ENCODE measurements at places on chromosomes 13 and 19. TPM values are rescaled to one million over a fixed set of nuclear protein-coding genes. Genes with fewer than 3 reads are reported as not detected.

- H3K4me1 ChIP-seq, result no peaks in the 10 kb centered on the region
- H3K36me3 ChIP-seq, result no peaks in the 10 kb centered on the region
- no peak overlapping the region for H3K27ac ChIP-seq
- no peak overlapping the region for H3K4me3 ChIP-seq
- DNase-seq, result no peak
- no peaks in the 10 kb centered on the region for H3K27me3 ChIP-seq
Measured at GRCh38 chr19:36101550-36102327, 9.2 kb upstream of the OVOL3 start.

DNA sequence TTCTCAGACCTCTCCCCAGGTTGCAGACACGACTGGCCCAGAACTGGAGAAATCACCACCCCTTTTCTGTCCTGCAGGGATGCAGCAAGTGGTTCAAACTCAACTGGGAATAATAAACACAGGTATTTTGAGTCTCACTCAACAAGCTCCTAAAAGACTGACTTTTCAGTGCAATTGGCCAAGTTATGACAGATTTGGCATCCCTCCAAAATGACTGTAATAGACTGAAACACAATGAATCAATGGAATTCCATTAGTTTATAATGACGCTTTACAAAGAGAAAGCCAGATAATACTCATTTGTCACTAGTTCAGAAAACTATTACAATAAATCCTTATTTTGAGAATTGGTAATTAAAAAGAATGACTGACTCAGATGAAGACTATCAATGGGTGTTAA is 38.1 kb downstream of the MIPEP start:
- H3K27ac ChIP-seq, result no peak overlapping the region
- H3K4me1 ChIP-seq, result no peaks in the 10 kb centered on the region
- no peaks in the 10 kb centered on the region for H3K27me3 ChIP-seq
- H3K36me3 ChIP-seq, result no peaks in the 10 kb centered on the region
- H3K4me3 ChIP-seq, result no peak overlapping the region
- no peak for DNase-seq

GRCh38 chr19:45668342-45668871 is 386 bp downstream of the GIPR start:
- peak overlapping the region; percentile 36 for H3K4me3 ChIP-seq
- no peak for DNase-seq
- no peaks in the 10 kb centered on the region for H3K36me3 ChIP-seq
- H3K4me1 ChIP-seq, result peaks cover 25% of the 10 kb centered on the region
- no peaks in the 10 kb centered on the region for H3K27me3 ChIP-seq

The ZNF776 gene
- 3.8 TPM for polyA plus RNA-seq

The TMEM190 gene
- polyA plus RNA-seq, result not detected

The MAMSTR gene
- not detected for polyA plus RNA-seq
